Globus pallidus (tissue), 1 donor: ENCODE measurements at places on chromosomes 3 and 15.

DNA sequence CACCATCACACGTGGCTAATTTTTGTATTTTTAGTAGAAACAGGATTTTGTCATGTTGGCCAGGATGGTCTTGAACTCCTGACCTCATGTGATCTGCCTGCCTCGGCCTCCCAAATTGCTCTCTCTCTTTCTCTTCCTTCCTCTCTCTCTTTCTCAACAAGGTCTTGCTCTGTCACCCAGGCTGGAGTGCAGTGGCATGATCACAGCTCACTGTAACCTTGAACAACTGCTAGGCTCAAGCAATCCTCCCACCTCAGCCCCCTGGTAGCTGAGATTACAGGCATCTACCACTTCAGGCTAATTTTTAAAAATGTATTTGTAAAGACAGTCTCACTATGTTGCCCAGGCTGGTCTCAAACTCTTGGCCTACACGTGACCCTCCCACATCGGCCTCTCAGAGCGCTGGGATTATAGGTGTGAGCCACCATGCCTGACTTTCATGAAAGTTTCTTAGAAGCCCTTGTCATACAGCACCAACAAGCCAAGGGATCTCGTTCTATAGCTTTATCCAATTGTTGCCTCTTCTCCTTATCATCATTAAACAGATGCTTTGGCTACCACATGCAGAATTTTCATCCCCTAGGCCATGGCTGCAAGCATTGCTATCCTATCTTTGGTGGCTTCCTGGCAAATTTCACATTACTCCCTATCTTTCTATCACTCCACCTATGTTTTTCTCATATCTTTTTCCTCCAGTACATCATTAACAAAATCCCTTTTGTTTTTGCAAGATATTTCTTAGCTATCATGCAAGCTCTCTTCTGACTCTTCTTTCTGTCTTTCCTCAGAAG lies 5.7 kb downstream of the CCDC32 start:
- DNase-seq, result no peak

DNA sequence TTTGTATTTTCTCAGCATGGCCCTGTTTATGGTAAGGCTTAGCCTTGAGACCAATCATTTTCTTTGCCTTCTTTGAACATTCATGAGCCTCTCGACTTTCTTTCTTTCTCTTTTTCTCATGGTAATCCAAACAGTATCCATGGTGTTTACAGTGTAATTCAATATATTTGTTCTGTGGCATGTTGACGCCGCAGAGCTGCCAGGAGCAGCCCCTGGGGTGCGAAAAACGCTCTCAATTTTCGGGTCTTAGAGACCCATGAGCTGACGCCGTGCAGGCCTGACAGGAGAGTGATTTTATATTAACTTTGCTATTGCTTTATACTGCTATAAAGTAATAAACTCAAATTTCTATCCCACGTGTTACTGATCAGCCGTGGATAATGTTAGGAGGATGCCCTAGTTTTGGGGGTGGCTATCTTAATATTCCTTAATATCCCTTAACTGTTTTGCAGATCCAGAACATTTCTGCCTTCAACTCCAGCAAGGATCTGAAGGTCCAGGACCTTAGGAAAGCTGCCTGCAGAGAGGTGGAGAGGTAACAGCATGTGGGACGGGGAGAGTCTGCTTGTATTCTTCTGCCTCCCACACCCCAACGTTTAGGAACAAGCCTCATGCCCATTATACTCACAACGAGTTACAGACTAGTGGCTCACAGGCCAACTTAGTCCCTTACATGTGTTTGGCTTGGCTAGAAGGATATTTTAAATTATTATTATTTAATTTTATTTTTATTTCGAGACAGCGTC lies 29.3 kb upstream of the MYO1E start:
- DNase-seq, result no peak

DNA sequence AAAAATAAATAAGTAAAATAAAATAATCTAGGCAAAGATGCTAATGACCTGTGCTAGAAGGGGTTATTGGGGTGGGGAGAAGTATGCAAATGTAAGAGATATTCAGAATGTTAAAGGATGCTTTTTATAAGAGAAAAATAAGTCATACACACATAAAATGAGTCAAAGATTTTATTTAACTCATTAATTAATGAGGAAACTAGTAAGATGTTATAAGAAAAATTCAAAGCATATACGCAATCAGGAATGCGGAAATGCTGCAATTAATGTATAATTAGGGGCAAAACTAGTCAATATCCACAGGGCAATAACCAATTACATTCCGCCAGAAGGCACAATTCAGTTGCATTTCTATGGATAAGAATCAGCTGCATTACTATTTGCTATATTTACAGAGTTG lies 30.1 kb downstream of the MAP3K13 start:
- DNase-seq, result no peak

- DNase-seq, result no peak
Measured at GRCh38 chr3:16884084-16884747, 539 bp upstream of the PLCL2 start.

DNA sequence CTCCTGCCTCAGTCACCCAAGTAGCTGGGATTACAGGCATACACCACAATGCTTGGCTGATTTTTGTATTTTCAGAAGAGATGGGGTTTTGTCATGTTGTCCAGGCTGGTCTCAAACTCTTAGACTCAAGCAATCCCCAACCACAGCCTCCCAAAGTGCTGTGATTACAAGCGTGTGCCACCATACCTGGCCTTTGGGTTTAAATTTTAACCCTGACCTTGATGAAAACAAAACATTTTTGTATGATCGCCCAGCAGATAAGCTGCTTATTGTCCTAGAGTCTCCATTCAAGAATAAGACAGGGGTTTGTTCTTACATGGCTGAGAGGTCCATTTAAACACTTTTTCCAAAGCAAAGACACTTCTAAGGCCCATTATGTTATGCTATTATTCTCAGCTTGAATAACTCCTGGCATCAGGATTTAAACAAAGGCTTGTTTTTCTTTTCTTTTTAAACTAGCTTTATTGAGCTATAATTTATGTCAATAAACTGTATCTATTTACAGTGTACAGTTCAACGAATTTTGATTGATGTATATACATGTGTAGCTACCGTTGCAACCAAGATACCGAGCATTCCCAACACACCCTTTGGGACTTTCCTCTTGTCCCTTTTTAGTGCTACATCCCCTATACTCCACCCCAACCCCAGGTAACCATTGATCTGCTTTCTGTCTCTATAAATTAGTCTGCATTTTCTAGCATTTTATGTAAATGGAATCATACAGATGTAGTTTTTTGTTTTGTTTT lies 1.4 kb upstream of the MUC13 start:
- no peak for DNase-seq

GRCh38 chr3:185397676-185398075 lies 34.7 kb downstream of the MAP3K13 start:
- peak; percentile 71 for DNase-seq

- no peak for DNase-seq
Measured at GRCh38 chr15:77415450-77416147, 4.3 kb downstream of the PEAK1 start.

GRCh38 chr3:20421-20820 lies 176.1 kb upstream of the CHL1 start:
- DNase-seq, result no peak

- DNase-seq, result no peak
Measured at GRCh38 chr3:161070252-161070930, 34.8 kb downstream of the B3GALNT1 start.

DNA sequence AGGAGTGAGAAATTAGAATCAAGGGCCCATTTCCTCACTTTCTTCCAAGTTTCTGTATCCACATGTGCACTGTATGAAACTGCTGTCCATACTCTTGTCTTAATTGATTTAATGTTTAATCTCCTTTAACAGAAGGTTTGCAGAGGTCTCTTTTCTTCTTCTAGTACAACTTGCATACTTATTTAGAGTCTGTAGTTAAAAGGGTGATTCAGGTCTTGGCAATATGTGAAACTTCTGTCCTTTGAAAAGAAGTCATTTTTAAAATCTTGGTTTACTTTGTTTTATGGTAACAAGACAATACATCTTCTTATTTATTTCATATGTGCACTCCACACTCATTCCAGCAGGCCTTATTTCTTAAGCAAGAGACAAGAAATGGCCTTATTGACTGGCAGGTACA lies 25.8 kb downstream of the TMEM45A start:
- DNase-seq, result no peak

GRCh38 chr3:55935241-55935640 lies 448.1 kb upstream of the WNT5A start:
- DNase-seq, result no peak

DNA sequence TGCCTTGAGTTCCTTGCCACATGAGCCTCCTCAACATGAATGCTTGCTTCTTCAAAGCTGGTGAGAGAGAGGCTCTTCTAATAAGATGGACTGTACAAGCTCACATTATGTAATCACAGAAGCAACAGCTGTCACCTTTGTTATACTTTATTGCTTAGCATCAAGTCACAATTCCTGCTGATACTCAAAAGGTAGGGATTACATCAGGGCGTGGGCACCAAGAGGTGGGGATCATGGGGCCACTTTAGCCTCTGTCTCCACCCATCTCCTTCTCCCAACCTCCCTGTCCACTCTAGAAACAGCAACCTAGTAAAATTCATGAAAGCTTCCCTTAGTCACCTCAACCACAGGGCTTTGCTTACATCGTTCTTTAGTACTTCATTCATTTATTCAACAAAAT lies 95.9 kb downstream of the FAM43A start:
- DNase-seq, result no peak

DNA sequence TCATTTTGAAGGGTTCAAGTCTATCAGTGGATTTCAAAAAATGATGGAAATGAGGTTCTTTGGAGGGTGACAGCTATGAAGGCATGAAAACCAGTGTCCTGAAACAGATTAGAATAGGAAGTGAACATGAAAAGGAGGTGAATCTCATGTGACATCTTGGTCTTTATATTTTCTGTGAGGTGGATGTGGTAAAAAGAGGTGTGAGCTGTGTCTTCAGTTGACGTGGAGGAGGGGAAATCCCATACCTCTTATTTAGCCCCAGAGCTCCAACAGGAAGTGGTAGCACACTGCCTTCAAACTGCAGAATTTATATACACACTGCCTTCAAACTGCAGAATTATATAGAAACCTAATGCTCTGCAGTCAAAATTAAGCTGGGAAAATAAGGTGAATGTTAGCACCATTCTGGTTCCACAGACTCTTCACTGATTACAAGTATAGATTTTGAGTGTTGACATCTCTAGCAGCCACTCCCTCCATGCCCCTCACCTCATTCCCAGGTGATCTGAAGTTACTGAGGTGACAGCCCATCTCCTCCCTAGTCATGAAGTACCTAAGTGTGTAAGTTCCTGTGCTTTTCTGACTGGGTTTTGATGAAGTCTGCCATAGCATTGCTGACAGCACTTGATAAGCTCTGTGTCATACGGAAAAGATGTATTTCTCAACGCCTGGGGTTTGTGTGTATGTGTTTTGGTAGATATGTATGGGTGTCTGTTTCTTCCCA lies 2.7 kb downstream of the RAB8B start:
- DNase-seq, result no peak

- no peak for DNase-seq
Measured at GRCh38 chr3:101518421-101518871, 5.4 kb upstream of the SENP7 start.

- peak; percentile 20 for DNase-seq
Measured at GRCh38 chr15:69758810-69759790, 306.5 kb downstream of the RPLP1 start.

GRCh38 chr3:152508705-152509104 lies 240.0 kb downstream of the MBNL1 start:
- peak; percentile 7 for DNase-seq

GRCh38 chr3:6733699-6734394 lies 127.1 kb upstream of the GRM7 start:
- no peak for DNase-seq

- DNase-seq, result peak; percentile 52
Measured at GRCh38 chr15:69939513-69940440, 157.9 kb downstream of the TLE3 start.

- peak; percentile 53 for DNase-seq
Measured at GRCh38 chr3:197298945-197299854, 788 bp upstream of the DLG1 start.

- no peak for DNase-seq
Measured at GRCh38 chr3:34159613-34160420, 361.4 kb downstream of the PDCD6IP start.

DNA sequence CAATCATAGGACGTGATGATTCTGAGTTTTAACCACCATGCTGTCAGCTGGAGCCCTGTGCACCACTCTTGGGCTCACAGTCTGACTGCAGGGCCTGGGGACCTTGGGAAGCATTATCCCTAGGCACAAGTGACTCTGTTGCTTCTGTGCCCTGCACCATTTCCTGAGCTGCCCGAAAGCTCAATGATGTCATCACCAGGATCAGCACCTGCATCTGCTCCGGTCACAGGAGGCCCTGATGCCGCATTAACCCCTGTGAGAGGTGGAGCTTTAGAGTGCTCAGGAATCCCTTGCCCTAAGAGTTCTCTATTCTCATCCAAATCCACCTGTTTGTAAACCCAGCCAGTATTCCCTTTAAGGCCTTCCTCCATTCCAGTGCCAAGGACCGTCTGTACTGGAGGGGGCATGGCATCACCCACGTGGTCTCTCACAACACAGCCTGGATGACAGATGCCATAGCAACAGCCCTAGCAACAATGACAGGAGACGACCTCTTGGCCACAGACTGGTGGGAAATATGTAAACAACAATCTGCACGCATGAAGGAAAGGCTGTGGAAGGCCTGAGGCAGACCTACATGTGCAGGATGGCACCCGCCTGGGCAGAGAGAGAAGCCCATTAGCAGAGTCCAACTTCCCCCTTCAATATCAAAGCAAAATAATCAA lies 37.9 kb downstream of the NTRK3 start:
- DNase-seq, result peak; percentile 38

DNA sequence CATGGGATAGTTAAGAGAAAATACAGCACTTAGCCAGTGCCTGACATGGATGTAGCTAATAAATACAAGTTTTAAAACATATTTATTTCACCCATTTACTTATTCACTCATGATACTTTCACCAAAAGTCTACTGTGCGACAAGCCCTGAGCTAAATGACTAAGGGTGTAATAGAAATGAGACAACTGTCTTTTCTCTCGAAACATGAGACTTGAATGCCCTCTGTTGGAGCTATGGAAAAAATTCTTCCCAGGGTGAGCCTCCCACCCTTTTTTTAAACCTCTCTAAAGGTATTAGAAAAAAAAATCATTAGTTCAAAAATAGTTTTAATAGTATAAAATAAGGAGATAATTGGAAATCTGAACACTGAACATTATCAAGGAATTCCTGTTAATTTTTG lies 24.3 kb upstream of the RPL14 start:
- no peak for DNase-seq
